ENCODE measurements at places on chromosomes 4 and X. TPM values are rescaled to one million over a fixed set of nuclear protein-coding genes. Genes with fewer than 3 reads are reported as not detected.

DNA sequence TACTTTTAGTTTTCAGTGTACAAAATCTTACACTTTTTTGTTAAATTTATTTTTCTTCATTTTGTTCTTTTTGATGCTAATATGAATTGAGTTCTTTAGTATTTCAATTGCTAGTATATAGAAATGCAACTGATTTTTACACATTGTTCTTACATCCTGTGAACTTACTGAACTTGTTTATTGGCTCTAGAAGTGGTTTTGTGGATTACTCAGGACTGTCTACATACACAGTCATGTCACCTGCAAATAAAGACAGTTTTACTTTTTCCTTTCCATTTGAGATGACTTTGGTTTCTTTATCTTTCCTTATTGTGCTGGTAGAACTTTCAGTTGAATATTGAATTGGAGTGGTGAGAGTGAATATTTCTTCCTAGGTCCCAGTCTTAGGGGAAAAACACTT is 40.8 kb upstream of the ANXA10 start:
- no peaks in the 10 kb centered on the region for H3K36me3 ChIP-seq
- H3K27me3 ChIP-seq: no peaks in the 10 kb centered on the region
- H3K27ac ChIP-seq: no peak overlapping the region
- no peaks in the 10 kb centered on the region for H3K4me1 ChIP-seq

GRCh38 chr4:6855692-6856297 is 53.8 kb upstream of the TBC1D14 start:
- peak overlapping the region; percentile 80 for H3K27ac ChIP-seq
- H3K4me3 ChIP-seq: peak overlapping the region; percentile 10
- peaks cover 27% of the 10 kb centered on the region for H3K36me3 ChIP-seq
- no peak for DNase-seq
- no peaks in the 10 kb centered on the region for H3K4me1 ChIP-seq

TMPRSS11E gene
- not detected for total RNA-seq

P2RY4 gene
- not detected for total RNA-seq

CYLC1 gene
- total RNA-seq: not detected
